ENCODE measurements at places on chromosomes 16 and 17.

- DNase-seq: no peak
Observed at GRCh38 chr17:55873017-55873758, 122.3 kb downstream of the PCTP start.

DNA sequence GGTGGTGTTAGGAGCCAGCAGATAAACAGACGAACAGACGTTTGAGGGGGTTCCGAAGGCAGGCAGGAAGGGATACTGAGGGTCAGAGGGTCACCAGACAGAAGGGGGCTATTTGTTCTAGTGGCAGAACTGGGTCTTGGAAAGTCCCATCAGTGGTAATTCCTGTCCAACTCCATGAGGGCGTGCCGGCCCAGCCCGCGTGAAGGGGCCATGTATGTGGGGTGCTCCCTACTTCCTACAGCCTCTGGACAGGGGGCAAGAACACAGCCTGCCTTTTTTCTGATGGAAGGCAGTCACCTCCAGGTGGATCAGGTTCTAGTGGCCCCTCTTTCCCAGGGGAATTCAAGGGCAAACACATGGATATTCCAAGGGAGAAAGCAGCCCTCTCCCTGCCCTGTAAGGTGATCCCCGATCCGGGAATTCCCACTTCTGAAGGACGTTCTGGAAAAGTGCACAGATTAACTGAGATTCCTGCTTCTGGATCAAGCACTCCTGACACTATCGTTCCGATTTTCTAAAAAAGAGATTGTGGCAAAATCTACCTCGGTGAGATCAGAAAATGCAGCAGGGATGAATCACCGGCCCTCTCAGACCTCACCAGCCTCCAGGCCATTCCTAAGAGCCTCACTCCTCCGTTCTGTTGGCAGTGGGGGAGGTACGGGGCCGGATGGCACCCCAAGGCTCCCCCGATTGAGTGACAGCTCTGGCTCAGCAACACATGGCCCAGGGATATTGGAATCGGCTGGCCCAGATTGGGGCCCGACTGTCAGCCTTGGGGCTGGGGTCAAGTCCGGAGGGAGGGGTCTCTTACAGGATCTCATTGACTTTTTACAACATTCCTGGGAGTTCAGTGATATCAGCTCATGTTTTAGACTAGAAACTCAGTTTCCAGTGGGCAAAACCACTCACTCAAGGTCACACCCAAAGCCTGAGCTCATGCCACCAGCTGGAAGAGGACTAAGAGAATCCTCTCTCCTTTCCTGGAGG lies 12.4 kb downstream of the STX1B start:
- DNase-seq: no peak

- DNase-seq: no peak
Observed at GRCh38 chr16:29926711-29927052, 656 bp upstream of the KCTD13 start.

DNA sequence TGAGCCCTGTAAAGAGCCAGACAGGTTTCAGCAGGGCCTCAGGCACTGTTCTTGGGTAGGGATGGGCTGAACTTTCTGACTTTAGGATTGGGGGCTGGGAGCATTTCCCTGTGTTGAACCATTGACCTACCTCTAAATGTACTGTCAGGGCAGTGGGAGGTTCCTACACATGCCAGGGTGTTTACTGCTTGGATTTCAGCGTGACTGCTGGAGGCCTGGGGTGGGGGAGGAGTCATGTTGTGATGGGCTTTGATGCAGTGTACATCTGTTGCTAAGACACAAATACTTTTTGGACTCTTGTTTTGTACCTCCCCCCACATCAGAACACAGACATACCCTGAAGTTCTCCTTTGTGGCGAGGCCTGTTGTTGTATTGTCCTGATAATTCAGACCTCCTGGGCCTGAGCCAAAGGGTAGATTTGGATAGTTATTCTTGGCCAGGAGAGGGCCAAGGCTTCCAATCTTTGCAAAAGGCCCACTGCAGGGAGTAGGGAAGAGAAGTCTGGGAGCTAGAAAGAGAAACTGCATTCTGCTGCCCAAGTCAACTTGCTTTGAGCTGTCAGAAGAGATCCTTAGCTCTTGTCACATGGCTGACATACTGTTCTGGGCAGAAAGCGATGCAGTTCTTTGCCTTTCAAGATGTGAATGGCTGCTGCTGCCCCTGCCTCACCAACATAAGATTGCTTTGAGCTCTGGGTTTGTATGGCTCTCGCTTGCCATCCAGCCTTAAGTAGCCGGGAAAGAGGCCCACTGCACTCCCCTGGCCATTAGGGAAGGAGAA lies 3.7 kb downstream of the NFE2L1 start:
- no peak for DNase-seq

GRCh38 chr17:39822051-39822451 lies 42.1 kb downstream of the IKZF3 start:
- DNase-seq: no peak
